ENCODE measurements at places on chromosomes 1 and 21.

DNA sequence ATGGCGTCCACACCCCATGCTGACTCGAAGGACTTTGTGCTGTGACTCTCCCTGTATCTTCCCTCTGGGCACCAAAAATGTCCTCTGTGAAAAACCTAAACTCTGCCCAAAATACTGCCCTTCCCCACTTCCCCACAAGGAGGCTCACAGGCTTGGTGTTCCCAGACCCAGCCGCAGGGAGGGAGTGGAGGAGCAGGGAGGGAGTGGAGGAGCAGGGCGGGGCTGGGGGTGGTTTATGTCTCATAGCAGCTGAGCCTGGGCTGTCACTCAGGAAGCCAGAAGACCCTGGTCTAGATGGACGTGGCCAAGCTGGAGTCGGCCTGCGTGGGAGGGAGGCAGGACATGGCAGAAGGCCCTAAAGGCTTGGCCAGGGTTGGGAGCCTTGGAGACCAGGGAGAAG lies 461.7 kb downstream of the PTPRU start:
- no peak for DNase-seq

GRCh38 chr21:42214081-42214750 lies 4.7 kb upstream of the ABCG1 start:
- DNase-seq = no peak

- no peak for DNase-seq
Measured at GRCh38 chr1:26291433-26291832, 11.5 kb downstream of the SH3BGRL3 start.

- no peak for DNase-seq
Measured at GRCh38 chr1:182889997-182890396, 50.9 kb downstream of the DHX9 start.

DNA sequence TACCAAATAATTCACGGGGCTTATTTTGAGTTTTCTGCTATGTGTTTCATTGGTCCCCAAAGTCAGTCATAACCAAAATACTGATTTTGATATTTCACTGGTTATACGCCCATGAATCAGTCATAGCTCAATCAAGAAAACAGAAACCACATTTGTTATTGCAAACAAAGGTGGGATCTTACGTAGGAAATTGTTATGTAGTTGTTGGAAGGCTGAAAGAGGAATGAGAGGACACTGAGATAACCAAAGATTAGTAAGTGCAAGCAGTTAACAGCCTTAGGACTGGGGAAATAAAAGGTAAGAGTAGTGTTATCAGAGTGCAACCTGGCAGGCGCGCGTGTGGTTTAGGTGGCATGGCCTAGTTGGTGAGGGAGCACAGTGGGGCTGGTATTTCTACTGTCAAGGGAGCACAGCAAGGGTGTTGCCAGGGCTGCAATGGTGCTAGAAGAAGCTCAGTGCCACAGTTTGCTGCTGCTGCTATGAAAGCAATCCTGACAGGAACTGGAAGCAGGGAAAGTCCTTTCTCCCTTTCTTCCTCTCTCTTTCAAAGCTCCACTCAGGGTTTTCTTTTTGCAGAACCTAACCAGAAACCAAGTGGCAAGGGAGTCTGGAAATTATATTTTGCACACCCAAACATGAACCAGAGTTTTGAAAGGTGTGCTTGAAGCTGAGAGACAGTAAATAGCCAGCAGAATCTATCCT lies 33.7 kb downstream of the RTCA start:
- DNase-seq = no peak

DNA sequence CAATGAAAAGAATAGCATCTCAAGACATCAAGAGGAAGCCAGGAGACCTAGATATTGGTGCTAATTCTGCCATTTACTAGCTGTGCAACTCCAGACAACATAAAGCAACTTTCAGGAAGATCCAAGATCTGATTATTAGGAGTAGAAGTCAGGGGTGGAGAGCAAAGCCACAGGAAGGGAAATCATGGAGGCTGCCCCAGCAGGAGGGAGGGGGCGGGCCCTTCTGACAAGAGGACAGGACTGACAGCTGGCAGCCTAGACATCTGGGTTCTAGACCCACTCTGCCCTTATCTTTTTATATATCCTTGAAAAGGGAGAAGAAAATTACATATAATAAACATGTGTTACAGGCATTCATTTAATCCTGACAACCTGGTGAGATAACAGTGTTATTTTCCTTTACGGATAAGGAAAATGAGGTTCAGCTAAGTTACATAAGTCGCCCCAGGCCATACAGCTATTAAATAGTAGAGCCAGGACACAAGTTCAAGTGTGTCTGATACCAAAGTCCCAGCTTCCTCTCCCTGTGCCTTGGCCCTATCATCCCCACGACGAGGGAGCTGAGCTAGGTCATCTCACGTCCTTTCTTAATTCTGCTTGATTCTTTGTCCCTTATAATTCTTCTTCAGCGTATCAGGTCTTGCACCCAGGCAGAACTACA lies 46.6 kb downstream of the ARHGEF11 start:
- no peak for DNase-seq

DNA sequence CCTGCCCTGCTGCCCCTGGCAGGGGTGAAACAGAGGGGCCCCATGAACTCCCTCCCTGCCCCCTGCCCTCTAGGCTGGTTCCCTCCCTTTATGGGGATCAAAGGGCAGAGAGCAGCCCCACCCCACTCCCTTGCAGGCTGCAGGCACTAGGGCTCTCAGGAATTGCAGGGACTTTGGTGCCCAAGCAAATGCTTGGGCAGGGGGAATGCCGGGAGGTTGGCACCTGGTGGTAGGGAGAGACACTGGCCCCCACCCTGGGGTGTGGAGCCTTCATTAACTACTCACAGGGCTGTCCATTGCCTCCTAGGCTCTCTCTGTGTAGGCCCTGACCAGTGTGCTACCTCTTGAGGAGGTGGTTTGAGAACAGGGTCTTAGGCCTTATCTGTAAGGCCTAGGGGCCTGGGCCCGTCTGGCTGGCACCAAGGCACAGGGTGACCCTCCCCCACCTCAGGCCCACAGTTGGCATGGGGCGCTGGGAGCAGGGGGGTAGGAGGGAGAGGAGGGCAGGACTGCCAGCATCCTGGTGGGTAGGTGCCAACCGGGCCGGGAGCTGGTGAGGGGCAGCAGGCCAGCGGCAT lies 4.7 kb downstream of the ZBTB7B start:
- DNase-seq = no peak

DNA sequence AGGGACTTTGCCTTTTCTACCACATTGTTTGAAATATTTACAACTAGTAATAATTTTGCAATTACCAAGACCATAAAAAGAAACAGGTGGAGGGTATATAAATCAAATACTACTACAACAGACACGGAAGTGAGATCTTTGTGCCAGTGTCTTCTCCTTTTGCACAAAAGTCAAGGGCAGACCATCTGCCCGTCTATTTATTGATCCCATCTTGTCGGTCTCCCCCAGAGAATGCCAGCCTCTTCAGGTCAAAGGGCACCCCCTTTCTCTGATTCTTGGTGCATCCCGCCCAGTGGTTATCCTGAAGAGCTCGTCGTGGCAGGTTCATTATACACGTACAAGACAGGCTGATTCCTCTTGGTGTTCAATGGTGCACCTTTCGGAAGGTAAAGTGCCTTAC lies 4.8 kb upstream of the PDE9A start:
- no peak for DNase-seq

- DNase-seq = peak; percentile 32
Measured at GRCh38 chr1:40450495-40451237, 390 bp downstream of the ZFP69B start.

GRCh38 chr1:205613854-205614412 lies 17.9 kb downstream of the ELK4 start:
- DNase-seq = no peak

DNA sequence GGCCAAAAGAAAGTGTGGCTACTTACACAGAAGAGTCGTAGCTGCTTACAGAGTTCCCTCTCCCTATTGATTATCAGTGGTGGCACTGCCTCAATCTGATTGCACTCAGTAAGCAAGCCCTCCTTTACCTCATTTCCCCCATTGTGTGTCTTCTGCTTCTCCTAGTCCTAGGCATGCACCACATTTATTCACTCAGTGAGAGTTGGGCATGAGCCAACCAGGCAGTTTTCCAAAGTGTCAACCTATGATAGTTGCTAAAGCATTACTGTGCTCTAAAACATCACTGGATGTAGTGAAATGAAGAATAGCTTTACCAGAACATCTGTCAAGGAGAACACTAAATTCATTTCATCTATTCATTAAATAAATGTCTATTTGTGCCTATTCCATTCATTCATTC lies 19.3 kb downstream of the GJA5 start:
- no peak for DNase-seq
